CD8-positive, alpha-beta T cell (primary cell): ENCODE measurements at places on chromosomes 7 and 10.

GRCh38 chr7:41869596-41869995 is 166.7 kb upstream of the INHBA start:
- no peak for DNase-seq

- DNase-seq = no peak
Observed at GRCh38 chr10:15605740-15606369, 113.9 kb downstream of the ITGA8 start.

- no peak for DNase-seq
Observed at GRCh38 chr7:6618621-6619020, 3.2 kb downstream of the ZNF853 start.

- no peak for DNase-seq
Observed at GRCh38 chr10:91077549-91078071, 142.9 kb upstream of the PCGF5 start.

- no peak for DNase-seq
Observed at GRCh38 chr10:73517166-73517888, 21.5 kb upstream of the PPP3CB start.

DNA sequence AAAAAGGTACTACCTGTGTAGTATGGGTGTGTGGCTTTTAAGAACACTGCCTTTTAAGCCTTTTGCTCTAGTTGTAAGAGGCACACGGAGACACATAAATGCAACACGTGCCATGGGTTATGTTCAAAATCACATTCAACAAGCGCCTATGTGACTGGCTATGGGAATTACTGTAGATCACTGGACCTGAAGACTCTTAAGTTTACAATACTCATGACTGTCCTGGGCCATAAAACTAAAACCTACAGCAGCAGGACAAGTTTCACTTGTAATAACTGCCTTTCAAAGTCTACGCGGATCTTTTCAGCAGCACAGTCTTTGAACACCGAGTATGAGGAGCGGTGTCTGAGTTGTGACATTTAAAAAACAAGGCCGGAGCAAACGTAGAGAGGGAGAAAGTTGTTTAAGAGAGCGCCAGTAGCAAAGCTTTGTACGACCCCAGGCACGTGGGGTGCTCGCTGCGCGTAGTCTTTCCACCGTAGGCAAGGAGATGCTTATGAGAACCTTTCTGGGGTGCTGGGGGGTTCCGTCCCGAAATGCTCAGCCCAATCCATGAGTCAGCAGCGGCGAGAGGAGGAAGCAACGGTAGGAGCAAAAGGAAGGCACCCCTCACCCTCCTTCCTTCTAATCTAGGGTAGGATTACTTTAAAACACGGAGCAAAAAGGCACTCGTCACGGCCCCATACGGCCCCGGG is 662 bp downstream of the DNAJC2 start:
- peak; percentile 51 for DNase-seq

DNA sequence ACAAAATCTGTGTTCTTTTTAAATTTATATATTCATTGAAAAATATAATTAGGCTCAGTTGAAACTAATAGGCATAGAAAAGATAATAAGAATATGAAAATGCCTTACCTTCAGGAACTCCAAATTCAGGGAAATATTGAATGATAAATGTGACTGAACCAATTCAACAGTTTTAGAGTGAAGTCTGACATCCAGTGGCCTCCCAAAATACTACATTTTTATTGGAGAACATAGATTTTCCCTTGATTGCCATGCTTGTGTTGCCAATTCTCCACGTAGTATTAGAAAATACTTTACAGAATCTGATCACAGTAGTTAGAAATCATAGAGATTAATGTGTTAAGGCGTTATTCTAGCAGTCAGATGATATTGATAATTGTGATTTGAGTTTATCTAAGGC is 1246.7 kb downstream of the GATA3 start:
- no peak for DNase-seq

DNA sequence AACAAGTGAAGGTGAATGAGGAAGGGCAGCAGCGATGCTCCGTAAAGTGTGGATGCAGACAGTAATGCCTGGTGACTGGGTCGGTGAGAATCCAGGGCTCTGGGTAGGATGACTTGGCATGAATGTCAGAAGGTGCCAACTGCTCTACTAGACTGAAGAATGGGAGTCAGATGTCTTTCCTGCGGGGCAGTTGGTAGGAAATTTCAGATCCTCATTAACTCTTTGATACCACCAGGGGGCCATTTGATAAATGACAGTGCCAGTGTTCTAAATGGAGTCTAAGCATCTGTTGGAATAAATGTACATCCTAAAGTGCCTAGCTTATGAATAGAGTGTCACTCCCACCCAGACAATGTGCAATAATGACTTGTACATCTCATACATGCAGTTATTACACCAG is 462.0 kb downstream of the GRM8 start:
- no peak for DNase-seq

GRCh38 chr7:94382132-94382531 is 12.6 kb upstream of the COL1A2 start:
- DNase-seq = no peak

DNA sequence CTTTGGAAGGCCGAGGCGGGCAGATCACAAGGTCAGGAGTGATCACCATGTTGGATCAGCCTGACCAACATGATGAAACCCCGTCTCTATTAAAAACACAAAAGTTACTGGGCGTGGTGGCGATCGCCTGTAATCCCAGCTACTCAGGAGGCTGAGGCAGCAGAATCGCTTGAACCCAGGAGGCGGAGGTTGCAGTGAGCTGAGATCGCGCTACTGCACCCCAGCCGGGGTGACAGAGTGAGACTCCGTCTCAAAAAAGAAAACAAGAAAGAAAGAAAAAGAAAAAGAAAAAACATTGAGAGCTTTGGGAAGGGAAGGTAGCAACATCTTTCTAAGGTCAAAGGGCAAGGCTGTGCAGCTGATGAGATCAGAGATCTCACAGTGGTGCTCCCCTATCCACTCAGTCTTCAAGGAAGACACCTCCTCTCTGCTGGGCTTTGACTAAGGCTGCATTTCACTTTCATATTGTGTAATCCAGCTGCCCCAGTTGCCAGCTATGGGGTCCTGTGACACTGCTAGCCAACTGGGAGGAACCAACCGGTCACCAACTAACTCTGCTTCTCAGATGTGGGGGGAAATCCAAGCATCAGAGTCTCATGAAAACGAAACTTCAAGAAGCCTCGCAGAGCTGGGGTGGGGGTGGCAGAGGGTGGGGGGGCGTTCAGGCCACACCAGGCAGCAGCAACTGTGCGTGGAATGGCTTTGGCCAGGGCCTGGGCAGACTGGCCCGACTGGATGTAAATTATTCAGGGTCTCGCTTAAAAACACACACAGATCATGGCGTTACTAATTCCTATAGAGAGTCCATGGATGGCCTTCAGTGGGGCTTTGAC is 1.5 kb downstream of the IL15RA start:
- peak; percentile 16 for DNase-seq

GRCh38 chr10:108249940-108250339 is 1085.4 kb upstream of the SORCS1 start:
- no peak for DNase-seq

DNA sequence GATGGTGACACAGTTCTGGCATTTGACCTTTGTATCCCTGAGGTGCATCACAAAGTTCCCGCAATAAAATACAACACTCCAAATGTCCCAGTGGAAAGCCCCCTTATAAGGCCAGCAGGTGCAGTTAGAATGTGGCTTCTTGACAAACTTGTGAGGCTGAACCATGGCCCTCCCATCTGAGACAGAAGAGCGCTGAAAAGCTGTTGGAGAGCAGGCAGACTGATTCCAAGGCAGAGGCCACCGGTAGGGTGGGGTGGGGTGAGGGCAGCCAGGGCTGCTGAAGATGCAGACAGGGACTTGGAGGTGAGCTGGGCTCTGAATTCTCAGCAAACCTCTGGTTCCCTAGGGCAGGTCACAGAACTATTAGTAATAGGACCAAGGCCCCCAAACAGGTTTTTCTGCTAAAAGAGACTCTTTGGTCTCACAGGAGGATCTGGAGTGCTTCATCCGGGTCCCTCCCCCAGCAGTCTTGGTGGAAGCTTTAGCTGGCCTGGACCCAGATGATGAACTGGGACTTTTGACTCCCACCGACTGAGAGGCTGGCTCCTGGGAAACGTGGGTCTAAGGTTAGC is 15.6 kb upstream of the CHST3 start:
- no peak for DNase-seq

GRCh38 chr10:23343591-23344240 is 881 bp downstream of the C10orf67 start:
- DNase-seq = peak; percentile 43

- no peak for DNase-seq
Observed at GRCh38 chr10:31508234-31508633, 189.2 kb downstream of the ZEB1 start.

DNA sequence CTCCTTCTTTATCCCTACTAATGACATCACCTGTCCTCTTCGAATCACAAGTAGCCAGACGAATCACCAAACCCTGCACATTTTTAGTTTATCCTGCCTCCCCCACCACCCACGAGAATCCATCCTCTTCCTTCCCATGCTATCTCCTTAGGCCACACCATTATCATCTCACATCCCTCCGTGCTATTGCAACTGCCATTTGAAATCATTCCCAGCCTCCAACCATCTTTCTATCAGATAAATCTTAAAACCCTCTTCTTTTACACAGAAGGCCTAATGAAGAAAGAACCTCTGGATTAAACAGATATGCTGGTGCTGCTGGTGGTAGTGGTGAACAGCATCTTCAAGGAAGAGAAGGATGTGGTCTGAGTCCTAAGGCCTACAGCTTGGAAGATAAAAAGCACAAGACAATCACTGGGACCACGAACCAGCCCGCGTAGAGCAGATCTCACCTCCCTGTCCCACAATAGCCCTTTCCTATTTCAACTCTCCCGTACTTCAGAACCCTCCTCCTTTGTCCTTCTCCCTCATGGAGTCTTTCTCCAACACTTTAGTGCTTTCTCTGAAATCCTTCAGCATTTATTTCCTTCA is 403.1 kb downstream of the SFMBT2 start:
- DNase-seq = no peak

DNA sequence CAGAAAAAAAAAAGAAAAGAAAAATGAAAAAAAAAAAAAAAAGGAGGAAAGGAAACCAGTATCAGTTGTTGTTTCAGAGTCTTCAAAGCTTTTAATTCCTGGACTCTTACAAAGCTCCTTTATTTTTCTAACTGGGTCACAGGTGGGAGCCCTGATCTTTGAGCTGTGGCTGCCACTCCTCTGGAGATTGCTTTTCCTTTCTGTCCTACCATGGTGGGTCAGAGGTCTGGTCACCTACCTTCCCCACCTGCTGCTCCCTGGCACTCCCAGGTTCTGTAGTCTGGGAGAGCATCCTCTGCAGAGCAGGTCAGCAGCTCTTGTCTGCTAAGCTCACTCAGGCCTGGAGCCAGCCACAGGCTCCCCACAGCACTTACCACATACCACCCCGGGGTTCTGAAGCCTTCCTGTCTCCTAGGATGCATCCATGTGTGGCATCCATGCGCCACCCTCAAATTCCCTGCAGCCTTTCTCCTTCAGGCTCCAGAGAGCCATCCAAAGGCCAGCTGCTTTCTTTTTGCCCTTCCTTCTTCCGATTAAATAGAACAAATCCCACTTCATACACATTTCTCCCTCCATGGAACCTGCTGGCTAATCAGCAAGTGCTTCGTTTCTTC is 73.2 kb upstream of the TPK1 start:
- DNase-seq = no peak

- DNase-seq = no peak
Observed at GRCh38 chr7:46397591-46397990, 476.5 kb upstream of the IGFBP3 start.

GRCh38 chr7:7895754-7896153 is 72.8 kb upstream of the GLCCI1 start:
- no peak for DNase-seq
